ENCODE measurements at places on chromosomes 6 and 20. TPM values are rescaled to one million over a fixed set of nuclear protein-coding genes. Genes with fewer than 3 reads are reported as not detected.

DNA sequence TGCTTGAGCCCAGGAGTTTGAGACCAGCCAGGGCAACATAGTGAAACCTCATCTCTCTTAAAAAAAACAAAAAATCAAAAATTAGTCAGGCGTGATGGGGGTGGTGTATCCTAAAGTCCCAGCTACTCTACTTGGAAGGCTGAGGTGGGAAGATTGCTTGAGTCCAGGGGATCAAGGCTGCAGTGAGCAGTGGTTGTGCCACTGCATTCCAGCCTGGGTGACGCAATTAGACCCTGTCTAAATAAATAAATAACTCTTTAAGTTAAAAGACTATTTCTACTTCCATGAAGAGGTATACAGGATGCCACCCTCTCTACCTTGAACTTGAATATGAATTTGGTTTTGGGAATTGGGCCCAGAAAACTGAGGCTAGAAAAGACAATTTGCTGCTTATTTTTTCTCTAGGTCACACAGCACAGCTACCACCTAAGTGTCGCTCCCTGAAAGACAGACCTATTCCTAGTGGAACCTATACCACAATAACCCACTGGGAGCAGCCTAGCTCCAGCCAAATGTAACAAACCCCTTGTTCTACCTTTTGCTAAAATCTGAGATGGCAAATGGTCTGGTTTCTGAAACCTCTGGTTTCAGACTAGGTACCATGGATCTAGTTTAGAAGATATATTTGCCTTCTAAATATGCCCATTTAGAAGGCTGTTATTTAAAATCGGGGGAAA lies 35.2 kb downstream of the HMGCLL1 start:
- H3K36me3 ChIP-seq: no peaks in the 10 kb centered on the region
- H3K27me3 ChIP-seq: no peaks in the 10 kb centered on the region
- H3K4me3 ChIP-seq: no peak overlapping the region
- DNase-seq: no peak
- no peak overlapping the region for H3K27ac ChIP-seq

DNA sequence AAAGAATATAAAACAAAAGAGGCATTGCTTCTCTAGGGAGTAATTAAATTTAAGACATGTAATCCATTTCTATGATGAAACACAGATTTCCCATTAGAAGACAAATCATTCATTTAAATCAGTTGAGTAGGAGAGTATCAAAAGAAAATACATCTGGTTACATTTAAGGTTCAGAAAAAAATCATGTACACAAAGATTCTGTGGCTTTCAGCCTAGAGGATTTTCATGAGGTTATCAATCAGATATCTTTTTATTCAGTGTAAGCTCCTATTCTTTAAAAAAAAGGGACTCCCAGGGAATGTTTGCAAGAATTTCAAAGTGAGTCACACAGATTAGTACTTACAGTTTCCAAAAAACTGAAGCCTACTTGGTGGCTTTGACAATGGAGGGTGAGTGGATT lies 24.9 kb downstream of the COL21A1 start:
- no peaks in the 10 kb centered on the region for H3K4me1 ChIP-seq
- H3K27me3 ChIP-seq: no peaks in the 10 kb centered on the region
- H3K36me3 ChIP-seq: no peaks in the 10 kb centered on the region
- H3K27ac ChIP-seq: no peak overlapping the region
- no peak overlapping the region for H3K4me3 ChIP-seq
- DNase-seq: no peak

Gene DACT2
- total RNA-seq: 2.5 TPM

DNA sequence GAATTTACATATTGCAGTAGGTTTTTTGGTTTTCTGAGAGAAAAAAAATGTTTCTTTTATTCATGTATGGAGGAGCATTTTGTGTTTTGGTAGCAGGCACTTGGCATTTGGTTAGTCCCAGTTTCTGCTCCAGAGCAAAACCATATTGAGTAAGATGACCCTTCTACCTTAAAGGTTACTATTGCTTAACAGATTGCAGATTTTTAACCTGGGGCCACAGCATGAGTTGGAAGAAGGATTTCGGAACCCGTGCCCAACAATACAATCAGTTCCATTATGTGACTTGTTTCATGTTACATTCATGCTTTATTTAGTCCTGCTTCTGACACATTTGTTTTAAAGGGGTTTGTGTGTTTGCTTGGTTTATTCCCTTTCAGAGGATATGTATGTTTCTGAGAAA lies 496.3 kb downstream of the TFAP2B start:
- H3K27ac ChIP-seq: no peak overlapping the region
- H3K4me1 ChIP-seq: no peaks in the 10 kb centered on the region
- no peak for DNase-seq
- H3K36me3 ChIP-seq: no peaks in the 10 kb centered on the region
- H3K4me3 ChIP-seq: no peak overlapping the region
- no peaks in the 10 kb centered on the region for H3K27me3 ChIP-seq

DNA sequence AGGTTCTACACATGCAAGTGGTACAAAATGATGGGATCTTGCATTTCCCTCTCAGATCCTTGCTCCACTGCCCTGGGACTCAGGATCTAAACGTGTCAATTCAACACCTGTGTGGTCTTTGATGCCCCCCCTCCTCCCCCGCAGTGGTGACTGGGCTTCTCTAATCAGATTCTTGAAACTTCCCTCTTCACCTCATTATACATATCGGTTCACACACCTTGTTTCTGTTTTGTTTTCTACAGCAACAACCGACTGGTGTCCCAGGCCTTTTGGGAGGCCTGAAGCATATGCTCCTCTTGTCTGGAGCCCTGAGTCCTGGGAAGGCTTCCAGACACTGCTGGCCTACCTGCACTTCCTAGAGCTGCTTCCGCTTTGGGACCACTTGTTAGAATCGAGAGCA lies 20.0 kb downstream of the SAMD3 start:
- H3K27me3 ChIP-seq: no peaks in the 10 kb centered on the region
- H3K27ac ChIP-seq: no peak overlapping the region
- no peak overlapping the region for H3K4me3 ChIP-seq
- H3K4me1 ChIP-seq: no peaks in the 10 kb centered on the region
- no peak for DNase-seq

GRCh38 chr6:168507297-168507696 lies 66.3 kb downstream of the SMOC2 start:
- H3K36me3 ChIP-seq: no peaks in the 10 kb centered on the region
- no peaks in the 10 kb centered on the region for H3K27me3 ChIP-seq
- no peaks in the 10 kb centered on the region for H3K4me1 ChIP-seq

DNA sequence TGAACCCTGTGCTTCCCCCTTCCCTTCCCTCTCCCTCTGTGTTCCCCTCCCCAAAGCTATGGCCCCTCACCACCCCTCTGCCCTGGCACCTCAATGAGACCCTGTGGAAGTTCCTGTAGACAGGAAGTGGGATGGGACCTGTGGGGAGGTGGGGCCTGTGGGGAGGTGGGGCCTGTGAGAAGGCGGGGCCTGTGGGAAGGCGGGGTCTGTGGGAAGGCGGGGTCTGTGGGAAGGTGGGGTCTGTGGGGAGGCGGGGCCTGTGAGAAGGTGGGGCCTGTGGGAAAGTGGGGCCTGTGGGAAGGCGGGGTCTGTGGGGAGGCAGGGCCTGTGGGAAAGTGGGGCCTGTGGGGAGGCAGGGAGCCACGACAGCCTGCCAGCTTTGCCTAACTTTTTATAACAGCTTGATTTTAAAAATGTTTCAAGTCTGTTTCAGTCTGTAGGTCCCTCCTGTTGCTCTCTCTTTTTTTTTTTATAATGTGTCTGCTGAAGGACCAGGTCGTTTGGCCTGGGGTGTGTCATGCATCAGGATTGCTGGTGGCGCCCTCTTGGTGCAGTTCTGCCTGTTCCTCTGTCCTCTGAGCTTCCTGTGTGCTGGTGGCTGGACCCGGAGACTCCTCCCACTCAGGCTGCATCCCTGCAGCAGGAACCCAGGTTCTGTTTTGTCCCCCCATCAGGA lies 70.5 kb upstream of the SLCO4A1 start:
- H3K27ac ChIP-seq: no peak overlapping the region
- no peaks in the 10 kb centered on the region for H3K36me3 ChIP-seq
- no peak for DNase-seq
- no peak overlapping the region for H3K4me3 ChIP-seq
- H3K27me3 ChIP-seq: peaks cover 33% of the 10 kb centered on the region
- no peaks in the 10 kb centered on the region for H3K4me1 ChIP-seq

GRCh38 chr6:43762966-43763695 lies 6.9 kb upstream of the VEGFA start:
- peak; percentile 32 for DNase-seq
- H3K27ac ChIP-seq: no peak overlapping the region
- H3K27me3 ChIP-seq: no peaks in the 10 kb centered on the region
- peaks cover 8% of the 10 kb centered on the region for H3K4me1 ChIP-seq
- H3K4me3 ChIP-seq: no peak overlapping the region

All from upper lobe of right lung (tissue), 1 donor.